ENCODE measurements at places on chromosomes 6 and 20.

- DNase-seq = no peak
These were observed 29.5 kb upstream of the BHLHE23 start for GRCh38 chr20:63036291-63036690.

- no peak for DNase-seq
These were observed 130.9 kb upstream of the PMEPA1 start for GRCh38 chr20:57840504-57841296.

DNA sequence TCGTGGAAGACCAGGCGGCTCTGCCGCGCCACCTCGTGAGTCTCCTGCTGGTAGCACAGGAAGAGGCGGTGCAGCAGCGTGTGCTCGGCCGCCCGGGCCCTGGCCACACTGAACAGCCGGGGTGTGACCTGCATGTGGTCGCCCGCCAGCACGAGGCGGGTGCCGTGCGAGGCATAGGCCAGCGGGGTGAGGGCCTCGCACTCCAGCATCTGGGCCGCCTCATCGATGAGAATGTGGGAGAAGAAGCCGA lies 7.0 kb downstream of the HELZ2 start:
- no peak for DNase-seq

GRCh38 chr6:152351742-152352141 lies 285.4 kb downstream of the SYNE1 start:
- no peak for DNase-seq

DNA sequence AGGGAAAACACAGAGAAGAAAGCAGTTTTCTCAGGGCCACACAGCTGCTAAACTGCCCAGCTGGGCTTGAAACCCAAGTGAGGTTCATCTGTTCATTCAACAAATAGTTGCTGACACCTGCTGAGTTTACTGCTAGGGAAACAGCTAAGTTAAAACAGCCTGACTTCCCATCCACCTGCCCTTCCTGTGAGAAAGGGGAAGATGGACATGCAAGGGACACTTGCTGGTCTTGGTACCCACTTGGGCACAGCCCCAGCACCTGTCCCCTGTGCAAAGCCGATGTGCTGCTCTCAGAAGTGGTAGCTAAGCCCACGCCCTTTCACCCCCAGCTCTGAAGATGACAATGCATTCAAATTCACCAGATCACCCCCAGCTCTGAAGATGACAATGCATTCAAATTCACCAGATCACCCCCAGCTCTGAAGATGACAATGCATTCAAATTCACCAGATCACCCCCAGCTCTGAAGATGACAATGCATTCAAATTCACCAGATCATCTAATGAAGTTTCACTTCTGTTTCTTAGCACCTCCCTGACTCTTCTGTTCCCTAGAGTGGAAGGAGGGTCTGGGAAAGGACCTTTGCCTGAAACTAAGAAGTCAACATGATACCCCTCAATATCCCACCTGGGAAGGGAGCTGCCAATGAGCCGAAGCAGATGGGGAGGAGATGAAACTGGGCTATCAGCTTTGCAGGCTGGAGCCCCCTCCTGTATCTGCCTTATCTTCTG lies 46.0 kb upstream of the TOP1 start:
- no peak for DNase-seq

GRCh38 chr6:38901802-38902522 lies 146.6 kb upstream of the GLP1R start:
- DNase-seq = no peak
